Activated T-cell treated with anti-CD3 and anti-CD28 coated beads, Interleukin-2, amount 50 U/mL, for 72 hours (primary cell): ENCODE measurements at places on chromosomes 6 and 20. TPM values are rescaled to one million over a fixed set of nuclear protein-coding genes. Genes with fewer than 3 reads are reported as not detected.

Gene MOG
- total RNA-seq = not detected

Gene C20orf96
- total RNA-seq = 6.4 TPM

Gene NANP
- total RNA-seq = 4.3 TPM

Gene CGA
- total RNA-seq = not detected

Gene TMEM14A
- 9.3 TPM for total RNA-seq

Gene CITED2
- total RNA-seq = 73.0 TPM

GRCh38 chr6:167013067-167013466 lies 13.9 kb downstream of the CEP43 start:
- no peak for DNase-seq

- no peak for DNase-seq
Measured at GRCh38 chr6:17871836-17872235, 115.6 kb downstream of the KIF13A start.

DNA sequence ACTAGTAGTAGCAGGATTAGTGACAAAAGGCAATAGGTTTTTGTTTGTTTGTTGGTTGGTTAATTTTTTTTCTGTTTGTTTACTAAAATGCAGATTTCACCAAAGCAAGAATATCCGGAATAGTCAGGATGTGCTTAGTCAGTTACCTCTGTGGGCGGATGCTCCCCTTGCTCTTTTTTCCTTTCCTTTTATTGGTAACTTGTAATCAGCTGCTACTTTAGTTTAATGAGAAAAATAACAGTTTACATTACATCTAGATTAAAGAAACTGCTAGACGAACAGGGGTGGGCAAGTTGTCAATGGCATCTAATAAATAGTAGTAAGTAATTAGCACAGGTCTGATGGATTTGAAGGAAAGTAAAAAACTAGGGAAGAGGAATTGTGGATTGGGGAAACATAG lies 646.9 kb upstream of the FLRT3 start:
- no peak for DNase-seq

GRCh38 chr6:98843271-98844243 lies 9.2 kb downstream of the POU3F2 start:
- DNase-seq = no peak

DNA sequence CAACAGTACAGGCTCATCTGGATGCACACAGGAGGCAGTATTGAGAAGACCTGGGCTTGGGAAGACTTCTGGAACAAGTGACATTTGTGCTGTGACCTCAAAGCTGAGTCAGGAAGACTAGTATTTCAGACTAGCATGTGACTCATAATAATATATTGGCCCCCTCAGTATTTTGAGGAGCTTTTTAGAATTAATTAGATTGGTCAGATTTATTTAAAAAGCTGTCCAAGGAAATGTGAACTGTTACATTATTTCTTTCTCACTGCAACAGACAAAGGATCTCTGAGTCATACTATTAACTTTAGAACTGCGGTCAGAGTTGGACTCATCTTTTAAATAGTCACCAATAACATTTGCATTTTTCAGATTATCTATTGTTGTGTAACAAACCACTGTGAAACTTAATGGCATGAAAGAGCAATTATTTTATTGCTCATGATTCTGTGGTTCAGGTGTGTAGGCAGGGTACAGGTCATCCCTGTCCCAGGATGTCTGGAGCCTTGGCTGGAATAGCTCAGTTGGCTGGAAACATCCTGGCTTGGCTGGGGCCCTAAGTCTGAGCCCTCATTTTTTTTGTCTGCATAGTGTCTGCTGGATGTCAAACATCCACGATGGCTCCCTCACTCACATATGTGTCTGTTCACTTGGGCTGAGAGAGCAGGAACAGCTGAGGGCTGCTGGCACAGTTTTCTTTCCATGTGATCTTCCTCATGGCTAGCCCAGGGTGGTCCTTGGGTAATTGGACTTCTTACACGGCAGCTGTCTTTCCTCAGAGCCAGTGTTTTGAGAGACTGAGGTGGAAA lies 46.9 kb downstream of the MAP3K4 start:
- DNase-seq = no peak

DNA sequence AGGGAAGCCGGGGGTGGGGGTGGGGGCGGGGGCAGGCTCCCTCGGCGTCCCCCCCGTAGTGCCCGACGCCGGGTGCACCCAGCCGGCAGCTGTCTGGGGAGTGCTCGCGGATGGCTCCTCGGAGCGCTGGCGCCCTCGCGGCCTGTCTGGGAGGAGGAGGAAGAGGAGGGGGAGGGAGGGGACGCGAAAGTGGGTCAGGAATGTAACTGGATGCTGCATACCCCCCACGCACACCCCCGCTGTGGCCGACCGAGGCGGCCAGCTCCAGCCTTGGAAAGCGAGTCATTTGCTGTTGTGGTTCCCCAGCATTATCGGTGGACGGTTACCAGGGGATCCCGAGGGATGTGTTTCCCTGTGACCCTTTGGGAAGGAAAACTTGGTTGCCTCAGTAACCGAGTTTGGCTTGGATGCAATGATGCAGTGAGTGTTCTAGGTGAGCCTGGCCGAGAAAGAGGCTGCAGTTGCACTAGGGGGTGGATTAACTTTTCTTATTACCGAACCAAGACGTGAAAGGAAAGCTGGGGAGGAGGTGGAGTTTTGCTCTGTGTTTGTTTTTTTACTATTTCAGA lies 55.2 kb upstream of the RREB1 start:
- no peak for DNase-seq

DNA sequence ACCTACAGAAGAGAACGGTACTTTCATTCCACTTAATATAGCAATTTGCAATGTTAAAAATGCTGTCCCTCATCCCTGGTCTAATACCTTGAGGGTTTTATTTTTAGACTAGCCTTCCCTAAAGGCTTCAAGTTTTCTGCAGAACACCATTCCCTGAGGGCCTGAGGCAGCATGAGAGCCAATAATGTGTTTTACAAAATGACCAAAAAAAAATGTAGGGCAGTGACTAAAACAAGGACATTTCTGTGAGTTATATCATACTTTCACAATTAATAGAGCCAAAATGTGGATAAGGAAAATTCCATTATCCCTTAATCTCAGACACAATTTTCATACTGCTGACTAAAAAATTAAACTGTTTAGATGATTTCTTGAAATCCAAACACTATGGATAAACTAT lies 22.7 kb downstream of the GPR63 start:
- DNase-seq = no peak

DNA sequence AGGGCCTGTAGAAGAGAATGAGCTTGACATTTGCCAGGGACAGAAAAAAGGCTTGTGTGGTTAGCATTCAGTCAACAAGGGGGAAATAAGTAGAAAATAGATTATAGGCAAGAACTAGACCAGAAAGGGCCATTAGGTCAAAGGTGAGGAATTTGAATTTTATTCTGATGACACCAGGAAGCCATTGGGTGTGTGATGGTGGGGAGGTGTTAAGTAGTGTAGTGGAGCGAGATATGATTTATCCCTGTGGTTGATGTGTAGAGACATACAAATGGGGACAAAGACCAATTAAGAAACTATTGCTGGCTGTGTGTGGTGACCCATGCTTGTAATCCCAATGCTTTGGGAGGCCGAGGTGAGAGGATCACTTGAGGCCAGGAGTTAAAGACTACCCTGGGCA lies 11.0 kb downstream of the DSTN start:
- no peak for DNase-seq

GRCh38 chr6:4909063-4909706 lies 94.7 kb downstream of the RPP40 start:
- no peak for DNase-seq

DNA sequence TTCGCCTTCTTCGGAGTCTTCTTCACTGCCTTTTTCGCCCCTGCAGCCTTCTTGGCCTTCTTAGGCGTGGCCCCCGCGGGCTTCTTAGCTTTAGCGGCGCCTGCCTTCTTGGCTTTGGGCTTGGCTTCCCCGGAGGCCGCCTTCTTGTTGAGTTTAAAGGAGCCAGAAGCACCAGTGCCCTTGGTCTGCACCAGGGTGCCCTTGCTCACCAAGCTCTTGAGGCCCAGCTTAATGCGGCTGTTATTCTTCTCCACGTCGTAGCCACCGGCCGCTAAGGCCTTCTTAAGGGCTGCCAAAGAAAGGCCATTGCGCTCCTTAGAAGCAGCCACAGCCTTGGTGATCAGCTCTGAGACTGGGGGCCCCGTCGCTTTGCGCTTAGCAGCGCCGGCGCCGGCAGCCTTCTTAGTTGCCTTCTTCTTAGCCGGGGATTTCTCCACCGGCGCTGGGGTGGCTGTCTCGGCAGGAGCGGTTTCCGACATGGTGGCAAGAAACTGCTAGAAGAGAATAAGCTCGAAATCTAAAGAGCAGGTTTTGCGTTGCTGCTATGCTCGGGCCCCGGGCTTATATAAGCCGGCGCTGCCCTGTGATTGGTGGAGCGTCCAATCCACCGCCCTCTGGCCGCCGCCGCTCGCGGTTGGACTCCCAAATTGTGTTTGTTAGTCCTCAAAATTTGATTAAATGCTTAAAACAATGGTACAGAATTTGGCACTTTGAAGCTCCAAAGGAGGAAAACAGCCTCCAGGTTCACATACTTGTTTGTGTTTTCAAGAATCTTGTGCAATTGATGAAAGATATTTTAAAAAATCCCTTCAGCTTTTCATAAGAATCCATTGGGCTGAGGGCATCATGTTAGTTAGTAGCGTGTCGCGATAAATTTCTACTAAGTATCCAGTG lies 44.9 kb downstream of the OR2B2 start:
- DNase-seq = peak; percentile 91

GRCh38 chr20:57167971-57168701 lies 98.3 kb downstream of the BMP7 start:
- DNase-seq = no peak

DNA sequence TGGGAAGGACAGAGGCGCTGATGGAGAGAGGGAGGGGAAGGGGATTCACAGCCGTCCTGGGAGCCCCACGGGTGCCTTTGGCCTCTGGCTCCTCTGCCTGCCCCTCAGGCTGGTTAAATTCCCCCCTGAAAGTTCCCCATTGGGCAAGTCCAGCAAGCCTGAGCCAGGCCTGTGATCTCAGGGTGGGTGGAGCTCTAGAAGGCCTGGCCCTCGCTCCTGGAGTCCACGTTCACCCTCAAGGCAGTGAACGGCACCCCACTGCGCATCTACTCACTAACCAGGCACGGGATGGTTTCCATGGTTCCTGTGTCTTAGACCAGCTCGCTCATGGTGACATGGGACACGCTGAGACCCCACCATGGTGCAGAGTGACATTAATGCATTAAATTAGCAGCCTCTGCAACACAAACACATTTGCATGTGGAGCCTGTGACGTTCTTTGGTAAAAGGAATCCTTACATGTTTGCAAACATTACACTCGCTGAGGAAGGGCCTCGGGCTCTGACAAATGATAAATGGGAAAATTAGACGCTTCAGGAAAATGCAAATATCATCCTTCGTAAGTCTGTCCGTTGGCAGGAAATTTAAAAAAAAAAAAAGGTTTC lies 452.7 kb downstream of the PREX1 start:
- DNase-seq = no peak

- peak; percentile 92 for DNase-seq
Measured at GRCh38 chr20:58850693-58851174, at the start of gene GNAS-AS1. GNAS-AS1 (minus strand) TSS chr20:58850902.

DNA sequence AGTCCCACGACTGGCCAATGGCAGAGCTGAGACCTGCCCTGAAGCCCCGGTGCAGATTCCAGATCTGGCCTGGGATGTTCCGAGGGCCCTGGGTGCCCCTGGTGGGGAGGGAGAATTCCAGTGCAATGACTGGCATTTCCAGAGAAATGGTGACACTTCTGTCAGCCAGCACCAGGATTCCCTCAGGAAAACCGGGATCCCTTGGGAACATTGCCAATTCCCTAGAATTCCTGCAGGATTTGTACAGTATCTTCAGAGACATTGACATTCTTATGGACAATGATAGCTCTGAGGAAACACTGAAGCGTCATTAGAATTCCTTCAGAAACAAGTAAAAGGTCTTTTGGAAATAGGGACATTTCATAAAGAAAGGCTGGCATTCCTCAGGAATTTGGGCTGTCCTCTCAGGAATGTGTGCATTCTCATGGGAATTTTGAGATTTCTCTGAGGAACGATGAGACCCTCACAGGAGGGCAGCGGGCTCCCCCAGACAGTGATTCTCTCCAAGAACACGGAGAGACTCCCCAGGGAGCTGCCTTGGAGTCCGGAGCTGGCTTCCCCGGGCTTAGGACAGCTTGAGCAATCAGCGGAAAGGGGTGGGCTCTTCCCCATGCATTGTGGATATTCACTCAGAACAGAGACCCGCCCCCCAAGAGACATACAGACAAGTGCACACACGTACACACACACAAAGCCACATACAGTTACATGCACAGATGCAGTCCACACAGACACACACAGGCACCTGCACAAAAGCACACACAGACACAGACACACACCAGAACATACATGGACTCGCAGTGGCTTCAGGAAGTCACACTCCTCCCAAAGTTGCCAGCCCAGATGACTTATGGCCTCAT lies 35.2 kb upstream of the BPIFA2 start:
- DNase-seq = no peak

DNA sequence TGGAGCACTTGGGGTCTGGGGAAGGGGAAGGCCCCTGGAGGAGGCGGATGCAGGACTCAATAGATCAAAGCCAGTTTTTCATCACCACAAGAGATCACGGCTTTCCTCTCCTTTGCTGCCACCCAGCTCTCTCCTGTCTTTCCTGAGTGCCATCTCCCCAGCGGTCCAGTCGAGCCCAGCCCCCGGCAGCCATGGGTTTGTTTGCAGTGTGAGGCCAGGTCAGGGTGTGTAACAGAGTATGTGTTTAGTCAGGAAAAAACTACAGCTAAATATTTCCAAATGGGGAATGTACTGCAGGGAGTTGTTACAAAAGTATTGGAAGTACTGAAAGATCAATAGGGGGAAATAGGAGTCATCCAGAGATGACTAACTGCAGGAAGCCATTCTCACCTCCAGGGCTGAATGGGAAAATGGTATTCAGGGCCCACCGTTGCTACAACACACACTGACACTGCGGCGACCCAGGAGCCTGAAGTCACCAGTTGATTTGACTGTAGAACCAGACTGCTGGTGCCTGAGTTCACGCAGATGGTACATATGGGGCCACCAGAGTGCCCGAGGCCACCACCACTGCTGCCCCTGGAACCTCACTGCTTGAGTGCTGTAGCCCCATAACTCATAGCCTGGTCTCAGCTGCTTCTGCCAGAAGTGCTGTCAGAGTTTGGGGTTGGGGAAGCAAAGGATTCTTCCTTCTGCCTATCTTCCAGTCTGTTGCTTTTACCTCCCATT lies 23.6 kb upstream of the FANCE start:
- no peak for DNase-seq

GRCh38 chr6:27834879-27835549 lies 77.2 kb downstream of the OR2B2 start:
- no peak for DNase-seq

- DNase-seq = no peak
Measured at GRCh38 chr6:14118091-14118439, 493 bp downstream of the CD83 start.

- DNase-seq = peak; percentile 28
Measured at GRCh38 chr20:2658414-2659354, 5.3 kb downstream of the IDH3B start.

DNA sequence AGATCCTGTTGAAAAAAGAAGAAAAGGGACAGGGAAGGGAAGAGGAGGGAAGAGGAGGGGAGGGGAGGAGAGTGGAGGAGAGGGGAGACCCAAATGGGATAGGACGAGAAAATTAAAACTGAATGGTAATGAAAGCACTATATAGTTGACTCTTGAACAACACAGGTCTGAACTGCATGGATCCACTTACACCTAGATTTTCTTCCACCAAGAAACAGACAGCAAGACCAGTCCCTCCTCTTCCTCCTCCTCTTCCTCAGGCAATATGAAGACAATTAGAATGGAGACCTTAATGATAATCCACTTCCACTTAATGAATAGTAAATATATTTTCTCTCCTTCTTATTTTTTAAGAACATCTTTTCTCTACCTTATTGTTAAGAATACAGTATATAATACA lies 113.5 kb downstream of the EPB41L2 start:
- DNase-seq = no peak
